A549 treated with GW870086 at 1 μM for 4 hours (cell line): ENCODE measurements at places on chromosomes 1 and 21. TPM values are rescaled to one million over a fixed set of nuclear protein-coding genes. Genes with fewer than 3 reads are reported as not detected.

Gene CGN
- 2.6 to 3.3 TPM (median 2.9 TPM) in 5 replicates for total RNA-seq

Gene PARK7
- total RNA-seq: 340 to 393 TPM (median 344 TPM) in 5 replicates

Gene MAB21L3
- total RNA-seq: 0.08 TPM in 1 of 5 replicates, not detected in the others

Gene MCOLN3
- total RNA-seq: 2.9 to 4.7 TPM (median 3.6 TPM) in 5 replicates

Gene MFAP2
- 0.41 to 0.92 TPM (median 0.60 TPM) in 5 replicates for total RNA-seq
